ENCODE measurements at places on chromosomes 11 and 22. TPM values are rescaled to one million over a fixed set of nuclear protein-coding genes. Genes with fewer than 3 reads are reported as not detected.

Gene FREY1
- total RNA-seq, result 0.99 TPM

- no peaks in the 10 kb centered on the region for H3K36me3 ChIP-seq
- no peaks in the 10 kb centered on the region for H3K27me3 ChIP-seq
- DNase-seq, result no peak
- no peak overlapping the region for H3K4me3 ChIP-seq
- peaks cover 7% of the 10 kb centered on the region for H3K4me1 ChIP-seq
- no peak overlapping the region for H3K27ac ChIP-seq
Measured at GRCh38 chr11:100546714-100547113, 140.4 kb upstream of the ARHGAP42 start.

GRCh38 chr11:74388678-74389327 lies 9.4 kb downstream of the PGM2L1 start:
- H3K27me3 ChIP-seq, result no peaks in the 10 kb centered on the region
- H3K4me1 ChIP-seq, result no peaks in the 10 kb centered on the region
- no peaks in the 10 kb centered on the region for H3K36me3 ChIP-seq

GRCh38 chr11:32884770-32885384 lies 7.7 kb upstream of the QSER1 start:
- DNase-seq, result no peak
- no peaks in the 10 kb centered on the region for H3K4me1 ChIP-seq
- no peaks in the 10 kb centered on the region for H3K36me3 ChIP-seq
- H3K27me3 ChIP-seq, result no peaks in the 10 kb centered on the region

DNA sequence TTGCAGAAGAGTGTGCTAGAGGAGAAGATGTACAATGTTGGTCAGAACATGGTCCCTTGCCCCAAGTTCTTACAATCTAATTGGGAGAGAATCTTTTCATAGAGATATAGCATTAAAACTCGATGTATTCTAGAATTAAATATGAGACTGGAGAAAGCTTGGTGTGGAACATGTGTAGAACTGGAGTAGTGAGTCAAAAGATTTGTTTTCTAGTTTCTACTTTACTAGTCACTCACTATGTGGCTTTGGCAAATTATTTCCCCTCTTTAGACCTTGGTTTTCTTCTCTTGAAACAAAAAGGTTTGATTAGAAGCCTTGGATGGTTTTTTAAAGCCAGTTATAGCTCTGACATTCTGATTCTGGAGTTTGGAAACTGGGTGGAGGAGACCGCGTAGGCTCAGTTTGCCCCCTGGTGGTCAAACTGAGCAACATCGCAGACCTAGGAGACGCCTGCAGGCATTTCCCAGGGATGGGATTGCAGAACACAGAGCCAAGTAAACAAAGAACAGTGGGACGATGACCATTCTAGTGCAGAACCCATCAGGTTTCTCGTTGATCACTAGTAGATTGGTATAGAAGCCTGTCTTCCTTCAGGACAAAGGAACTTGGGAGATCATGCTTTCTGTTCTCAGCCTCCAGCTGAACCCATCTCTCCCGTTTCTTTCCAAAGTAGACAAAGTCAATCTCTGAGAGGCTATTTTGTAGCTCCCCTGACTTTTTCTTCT lies 8.5 kb upstream of the CHRDL2 start:
- H3K27me3 ChIP-seq, result peaks cover 8% of the 10 kb centered on the region
- no peaks in the 10 kb centered on the region for H3K4me1 ChIP-seq
- peak; percentile 77 for DNase-seq
- H3K27ac ChIP-seq, result no peak overlapping the region

GRCh38 chr11:65884716-65885092 lies 3.6 kb downstream of the FIBP start:
- no peak overlapping the region for H3K27ac ChIP-seq
- DNase-seq, result peak; percentile 88
- no peak overlapping the region for H3K4me3 ChIP-seq
- H3K36me3 ChIP-seq, result peaks cover 4% of the 10 kb centered on the region
- H3K27me3 ChIP-seq, result peaks cover 11% of the 10 kb centered on the region

DNA sequence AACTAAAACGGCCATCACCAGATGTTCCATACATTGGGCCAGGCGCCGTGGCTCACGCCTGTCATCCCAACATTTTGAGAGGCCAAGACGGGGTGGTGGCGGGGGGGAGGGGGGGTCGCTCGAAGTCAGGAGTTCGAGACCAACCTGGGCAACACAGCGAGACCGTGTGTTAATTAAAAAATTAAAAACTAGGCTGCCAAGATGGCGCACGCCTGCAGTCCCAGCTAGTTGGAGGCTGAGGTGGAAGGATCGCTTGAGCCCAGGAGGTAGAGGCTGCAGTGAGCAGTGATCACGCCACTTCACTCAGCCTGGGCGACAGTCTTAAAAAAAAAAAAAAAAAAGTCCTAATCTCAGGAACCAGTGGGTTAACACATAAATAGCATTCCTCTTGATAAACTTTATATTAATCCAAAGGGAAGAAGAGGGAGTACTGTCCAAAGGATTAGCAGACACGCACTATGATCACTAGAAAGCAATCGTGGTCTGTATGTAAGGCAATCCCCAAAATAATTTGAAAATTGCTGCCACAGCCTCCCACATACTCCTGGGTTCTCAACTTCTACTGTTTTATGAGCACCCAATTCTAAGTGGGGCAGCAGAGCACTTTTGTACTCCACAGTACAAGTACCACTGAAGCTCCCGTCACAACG lies 604 bp downstream of the PUS3 start:
- H3K4me1 ChIP-seq, result peaks cover 5% of the 10 kb centered on the region
- H3K27me3 ChIP-seq, result peaks cover 32% of the 10 kb centered on the region
- DNase-seq, result no peak
- H3K27ac ChIP-seq, result no peak overlapping the region
- peak overlapping the region; percentile 77 for H3K4me3 ChIP-seq
- no peaks in the 10 kb centered on the region for H3K36me3 ChIP-seq

Gene IGLL1
- total RNA-seq, result not detected

DNA sequence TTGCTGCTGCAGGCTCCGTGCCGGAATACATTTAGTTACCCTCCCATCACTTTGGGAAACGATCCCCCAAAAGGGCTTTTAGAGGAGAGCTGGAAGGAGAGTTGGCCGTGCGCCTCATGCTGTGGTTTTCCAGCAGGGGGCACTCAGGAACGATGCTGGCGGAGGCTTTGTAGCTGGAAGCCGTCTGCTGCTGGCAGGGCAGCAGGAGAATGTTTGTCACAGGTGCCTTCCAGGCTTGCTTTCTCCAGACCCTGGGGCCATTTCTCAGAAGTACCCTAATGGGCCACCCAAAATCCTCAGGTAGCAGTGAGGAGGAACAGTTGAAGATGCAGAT lies 30.0 kb upstream of the CABP7 start:
- peaks cover 49% of the 10 kb centered on the region for H3K4me1 ChIP-seq
- DNase-seq, result peak; percentile 84
- H3K36me3 ChIP-seq, result no peaks in the 10 kb centered on the region
- no peak overlapping the region for H3K4me3 ChIP-seq
- H3K27me3 ChIP-seq, result no peaks in the 10 kb centered on the region

DNA sequence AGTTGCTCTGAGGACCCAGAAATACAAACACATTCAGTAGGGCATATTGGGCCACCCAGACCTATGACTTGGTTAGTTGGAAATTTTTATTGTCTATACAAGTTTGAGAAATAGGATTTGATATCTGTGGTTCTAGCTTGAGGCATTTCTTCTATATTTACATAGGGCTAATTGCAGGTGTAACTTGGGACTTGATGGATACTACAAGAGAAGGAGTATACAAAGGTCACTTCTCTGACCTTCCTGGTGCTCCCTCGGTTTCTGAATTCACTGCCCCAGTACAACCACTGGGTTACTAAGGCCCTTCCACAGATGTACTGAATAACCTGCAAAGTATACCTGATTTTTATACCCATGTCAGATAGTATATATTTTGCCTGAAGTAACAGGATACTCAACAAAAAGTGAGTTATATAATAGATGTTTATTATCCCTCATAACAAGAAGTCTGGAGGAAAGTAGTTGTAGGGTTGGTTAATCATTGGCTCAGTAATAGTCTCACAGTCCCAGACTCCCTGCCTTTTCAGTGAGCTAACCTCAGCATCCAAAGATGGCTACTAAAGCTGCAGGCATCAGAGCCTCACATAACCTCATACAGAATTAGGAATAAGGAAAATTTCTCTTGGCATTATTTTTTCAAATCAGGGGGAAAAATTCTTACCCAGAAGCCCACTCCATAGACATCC lies 8.8 kb upstream of the PGR start:
- peaks cover 2% of the 10 kb centered on the region for H3K27me3 ChIP-seq
- H3K4me3 ChIP-seq, result no peak overlapping the region
- H3K36me3 ChIP-seq, result peaks cover 3% of the 10 kb centered on the region
- no peak overlapping the region for H3K27ac ChIP-seq
- H3K4me1 ChIP-seq, result no peaks in the 10 kb centered on the region
- DNase-seq, result no peak

Gene AGBL2
- 3.7 TPM for total RNA-seq

Gene TUBGCP6
- 16.9 TPM for total RNA-seq

DNA sequence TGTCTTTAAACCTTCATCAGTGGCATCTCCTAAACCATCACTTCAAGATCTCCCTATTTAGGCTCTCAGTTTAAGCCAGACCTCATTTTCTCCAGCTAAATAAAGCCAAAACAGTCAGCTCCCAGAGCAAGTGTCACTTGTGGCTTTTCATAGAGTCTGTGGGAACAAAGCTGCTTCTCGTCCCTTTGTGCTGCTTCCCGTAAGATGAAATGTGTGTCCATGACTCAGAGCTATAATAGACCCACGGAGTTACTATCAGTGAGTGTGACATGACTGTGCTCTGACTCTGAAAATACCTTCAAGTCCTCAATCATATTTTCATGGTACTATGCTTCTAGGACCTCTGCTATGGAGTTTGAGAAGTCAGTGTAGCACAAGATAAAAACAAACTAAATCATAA lies 57.3 kb upstream of the SLN start:
- H3K4me3 ChIP-seq, result no peak overlapping the region
- H3K4me1 ChIP-seq, result no peaks in the 10 kb centered on the region
- DNase-seq, result no peak
- H3K27me3 ChIP-seq, result no peaks in the 10 kb centered on the region

DNA sequence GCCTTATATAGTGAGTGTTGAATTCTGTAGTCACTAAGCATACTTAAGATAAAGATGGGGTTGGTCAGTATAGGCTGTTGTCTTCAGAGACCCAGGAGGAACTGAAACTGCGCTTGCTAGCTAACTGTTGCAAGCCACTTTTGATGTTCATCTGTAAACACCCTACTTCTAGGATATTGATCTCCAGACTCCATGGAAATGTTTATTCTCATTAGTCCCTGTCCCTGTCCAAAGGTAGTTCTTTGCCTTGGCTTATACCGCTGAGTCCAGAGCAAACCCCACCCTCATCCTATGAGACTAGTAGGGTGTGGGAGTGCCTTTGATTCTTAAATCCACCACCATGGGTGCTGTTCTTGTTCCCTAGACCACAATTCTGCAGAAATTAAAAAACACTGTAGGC lies 36.4 kb downstream of the DEPDC5 start:
- H3K4me3 ChIP-seq, result no peak overlapping the region
- no peak overlapping the region for H3K27ac ChIP-seq
- H3K4me1 ChIP-seq, result no peaks in the 10 kb centered on the region
- H3K27me3 ChIP-seq, result no peaks in the 10 kb centered on the region
- DNase-seq, result no peak

DNA sequence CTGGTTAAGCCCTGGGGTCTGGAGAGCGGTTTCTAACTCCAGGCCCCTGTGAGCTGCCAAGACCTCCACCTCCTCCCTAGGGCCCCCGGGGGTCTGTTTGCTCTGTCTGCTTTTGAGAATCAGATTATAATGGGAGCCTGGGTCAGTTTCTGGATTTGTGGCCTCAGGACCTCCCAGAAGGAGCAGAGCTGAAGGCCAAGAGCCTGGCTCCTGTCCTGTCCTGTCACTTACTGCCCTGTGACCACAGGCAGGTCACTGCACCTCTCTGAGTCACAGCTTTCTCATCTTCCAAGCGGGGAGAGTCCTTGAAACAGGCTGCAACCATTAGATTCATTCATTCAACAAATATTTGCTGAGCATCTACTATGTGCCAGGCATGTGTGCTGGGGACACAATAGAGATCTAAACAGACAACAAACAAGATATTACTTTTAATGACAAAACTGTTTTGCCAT lies 87.3 kb upstream of the FGF3 start:
- DNase-seq, result no peak
- no peaks in the 10 kb centered on the region for H3K36me3 ChIP-seq

Gene PTPN5
- 8.5 TPM for total RNA-seq

Gene QSER1
- 49.4 TPM for total RNA-seq

Gene MMP13
- not detected for total RNA-seq

Gene ALDH3B2
- total RNA-seq, result not detected

- peaks cover 15% of the 10 kb centered on the region for H3K4me1 ChIP-seq
- DNase-seq, result no peak
- H3K36me3 ChIP-seq, result no peaks in the 10 kb centered on the region
- no peak overlapping the region for H3K27ac ChIP-seq
- no peaks in the 10 kb centered on the region for H3K27me3 ChIP-seq
Measured at GRCh38 chr11:69419662-69420395, 61.6 kb upstream of the LINC01488 start.

- no peak for DNase-seq
- H3K27ac ChIP-seq, result no peak overlapping the region
- H3K4me3 ChIP-seq, result no peak overlapping the region
- H3K36me3 ChIP-seq, result no peaks in the 10 kb centered on the region
- peaks cover 8% of the 10 kb centered on the region for H3K4me1 ChIP-seq
Measured at GRCh38 chr11:45489281-45489905, 176.0 kb downstream of the CHST1 start.

DNA sequence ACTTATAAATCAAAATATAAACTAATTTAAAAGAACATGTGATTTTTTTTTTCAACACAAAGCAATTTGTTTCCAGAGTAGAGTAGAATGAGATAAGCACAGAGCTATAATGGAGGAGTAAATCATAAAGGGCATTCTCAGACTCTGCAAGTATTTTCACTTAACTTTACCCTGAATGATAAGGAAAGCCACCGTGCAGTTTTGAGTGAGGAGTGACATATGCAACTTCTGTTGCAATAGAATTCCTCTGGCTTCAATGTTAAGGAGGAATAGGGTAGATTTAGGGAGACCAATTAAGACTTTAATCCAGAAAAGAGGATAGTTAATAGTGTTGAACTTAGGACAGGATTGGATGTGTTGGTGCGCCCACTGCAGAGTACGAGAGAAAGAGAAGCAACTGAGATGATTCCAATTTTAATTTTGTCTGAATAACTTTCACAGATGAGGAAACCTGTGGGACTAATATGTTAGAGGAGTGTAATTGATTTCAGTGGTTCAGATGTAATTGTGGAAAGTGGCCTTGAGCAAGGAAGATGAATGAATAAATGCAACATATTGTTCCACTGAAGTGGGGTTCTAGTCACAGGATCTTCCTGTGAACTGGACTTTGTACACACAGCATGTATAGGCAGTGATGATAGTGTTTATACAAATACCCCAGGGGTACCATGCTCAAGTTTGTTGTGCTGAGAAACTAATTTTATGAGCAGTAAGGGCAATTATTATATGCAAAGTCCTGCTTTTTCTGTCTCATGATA lies 255.5 kb upstream of the ANO3 start:
- H3K4me1 ChIP-seq, result no peaks in the 10 kb centered on the region
- H3K36me3 ChIP-seq, result no peaks in the 10 kb centered on the region
- no peaks in the 10 kb centered on the region for H3K27me3 ChIP-seq
- H3K27ac ChIP-seq, result no peak overlapping the region
- H3K4me3 ChIP-seq, result no peak overlapping the region
